ENCODE measurements at places on chromosomes 2 and 18. TPM values are rescaled to one million over a fixed set of nuclear protein-coding genes. Genes with fewer than 3 reads are reported as not detected.

Gene PLA2R1
- total RNA-seq = 0.09 TPM

Gene GPATCH11
- total RNA-seq = 11.4 TPM

Gene CNGA3
- total RNA-seq = 0.84 TPM

Gene KHK
- total RNA-seq = 10.0 TPM

Gene ZNF396
- 3.6 TPM for total RNA-seq

DNA sequence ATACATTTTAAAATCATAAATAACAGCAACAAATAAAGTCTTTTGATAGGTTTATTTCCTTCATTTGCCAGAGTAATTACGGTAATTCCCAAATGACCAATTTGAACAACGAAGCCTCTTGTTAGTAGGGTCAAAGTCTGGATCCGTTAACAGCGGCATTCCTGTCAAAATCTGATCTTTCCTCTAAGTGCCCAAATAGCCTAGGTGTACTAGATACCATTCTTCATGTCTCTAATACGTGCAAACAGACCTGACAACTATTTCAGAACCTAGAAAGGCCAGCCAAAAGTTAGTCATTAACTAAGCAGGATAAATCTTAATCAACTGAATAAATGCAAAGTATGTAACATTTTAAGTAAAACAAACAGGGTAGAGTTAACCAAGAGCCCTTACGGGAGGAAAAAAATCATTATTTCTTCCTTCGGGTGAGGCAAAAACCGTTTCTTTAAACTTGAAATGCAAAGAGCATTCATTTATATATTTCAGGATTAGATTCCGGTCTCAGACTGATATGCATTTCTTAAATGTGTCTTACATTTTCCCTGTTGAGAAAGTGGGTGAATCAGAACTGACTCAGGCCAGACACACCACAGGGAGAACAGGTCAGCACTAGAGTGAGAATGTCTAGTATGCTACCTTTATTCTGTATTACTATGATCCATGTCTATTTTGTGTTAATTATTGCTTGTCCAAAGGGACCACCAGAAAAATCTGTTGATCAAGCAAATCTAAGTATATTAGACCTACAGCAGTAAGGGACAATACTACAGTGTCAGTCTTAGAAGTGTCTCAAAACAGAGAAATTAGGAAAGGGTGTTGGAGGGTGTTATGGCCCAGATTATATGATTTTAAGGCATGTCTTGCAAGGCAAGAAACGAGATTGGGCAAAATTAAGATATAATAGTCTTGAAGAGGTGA lies 141.5 kb upstream of the NDUFV2 start:
- no peak for DNase-seq

- DNase-seq = no peak
These were observed 21.6 kb downstream of the ZEB2 start for GRCh38 chr2:144498277-144498676.

- DNase-seq = no peak
These were observed 15.1 kb downstream of the DYSF start for GRCh38 chr2:71468279-71469015.

DNA sequence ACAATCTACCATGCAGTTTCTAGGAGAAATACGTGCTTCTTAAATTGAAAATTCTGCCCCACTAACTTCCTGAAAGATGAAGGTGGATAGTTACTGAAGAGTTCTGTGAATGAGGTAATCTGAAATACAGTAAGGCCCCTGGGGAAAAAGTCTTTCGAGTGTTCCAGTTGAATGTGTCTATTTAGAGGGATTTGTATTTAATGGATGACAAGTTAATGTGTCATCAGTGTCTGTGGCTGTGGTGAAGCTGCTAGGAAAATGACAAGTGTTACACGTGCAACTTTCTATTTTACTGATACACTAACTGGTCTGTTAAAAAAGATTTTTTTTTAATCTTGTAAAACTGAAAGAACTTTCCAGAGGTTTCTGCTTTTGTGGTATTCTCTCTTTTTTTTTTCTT lies 384.6 kb downstream of the STK39 start:
- DNase-seq = no peak

- no peak for DNase-seq
These were observed 279.6 kb downstream of the SLC4A3 start for GRCh38 chr2:219907011-219907365.

- no peak for DNase-seq
These were observed 2.9 kb downstream of the MYL12A start for GRCh38 chr18:3250237-3251107.

DNA sequence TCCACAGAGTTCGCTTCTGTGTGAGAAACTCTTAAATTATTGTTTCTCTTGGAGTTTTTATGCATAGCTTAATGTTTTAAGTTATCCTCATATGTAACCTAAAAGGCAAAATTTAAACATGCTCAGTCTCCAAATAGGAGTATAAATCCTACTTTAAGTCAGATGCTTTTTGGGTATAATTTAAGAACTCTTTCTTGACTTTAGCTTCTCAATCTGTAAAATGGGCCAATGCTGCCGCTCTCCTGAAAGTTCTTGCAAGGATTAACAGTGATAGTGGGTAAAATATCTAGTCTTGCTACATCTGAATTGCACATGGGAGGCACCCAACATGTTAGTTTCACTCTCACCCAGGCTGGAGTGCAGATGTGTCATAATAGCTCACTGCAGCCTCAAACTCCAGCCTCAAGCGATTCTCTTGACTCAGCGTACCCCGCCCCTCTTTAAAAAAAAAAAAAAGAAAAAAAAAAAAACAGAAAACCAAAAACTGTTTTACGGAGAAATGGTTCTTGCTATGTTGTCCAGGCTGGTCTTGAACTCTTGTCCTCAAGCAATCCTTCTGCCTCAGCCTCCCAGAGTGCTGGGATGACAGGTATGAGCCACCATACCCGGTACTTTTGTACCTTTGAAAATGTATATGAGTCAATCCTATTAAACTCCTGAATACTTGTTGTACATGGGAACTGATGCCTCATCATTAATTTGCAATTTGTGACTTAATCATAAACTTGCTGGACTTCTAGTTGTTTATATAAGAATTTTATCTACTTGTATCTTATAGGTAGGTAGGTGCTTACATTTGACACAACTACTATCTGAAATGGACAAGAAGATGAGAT lies 1.8 kb downstream of the FBXO48 start:
- no peak for DNase-seq

GRCh38 chr2:240586919-240587800 lies 626 bp downstream of the CAPN10 start:
- no peak for DNase-seq

- no peak for DNase-seq
These were observed 91.3 kb downstream of the MEIS1 start for GRCh38 chr2:66526180-66526579.

DNA sequence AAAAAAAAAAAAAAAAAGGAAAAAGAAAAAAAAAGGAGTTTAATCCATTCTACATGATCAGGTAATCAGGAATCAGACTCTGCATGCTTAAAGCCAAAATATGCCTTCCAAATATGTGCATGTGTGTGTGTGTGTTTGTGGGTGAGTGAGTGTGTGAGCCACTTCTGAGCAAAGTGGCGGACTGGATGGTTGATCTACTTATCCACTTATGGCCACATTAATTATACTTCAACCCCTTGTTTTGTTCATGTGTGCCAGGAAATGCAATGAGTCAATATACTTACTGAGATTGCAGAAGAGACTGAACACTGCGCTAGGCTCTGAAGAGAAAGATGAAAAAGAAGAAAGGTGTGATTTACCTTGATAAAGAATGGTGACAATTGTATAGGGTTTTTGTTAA lies 586.5 kb upstream of the NXPH2 start:
- no peak for DNase-seq

DNA sequence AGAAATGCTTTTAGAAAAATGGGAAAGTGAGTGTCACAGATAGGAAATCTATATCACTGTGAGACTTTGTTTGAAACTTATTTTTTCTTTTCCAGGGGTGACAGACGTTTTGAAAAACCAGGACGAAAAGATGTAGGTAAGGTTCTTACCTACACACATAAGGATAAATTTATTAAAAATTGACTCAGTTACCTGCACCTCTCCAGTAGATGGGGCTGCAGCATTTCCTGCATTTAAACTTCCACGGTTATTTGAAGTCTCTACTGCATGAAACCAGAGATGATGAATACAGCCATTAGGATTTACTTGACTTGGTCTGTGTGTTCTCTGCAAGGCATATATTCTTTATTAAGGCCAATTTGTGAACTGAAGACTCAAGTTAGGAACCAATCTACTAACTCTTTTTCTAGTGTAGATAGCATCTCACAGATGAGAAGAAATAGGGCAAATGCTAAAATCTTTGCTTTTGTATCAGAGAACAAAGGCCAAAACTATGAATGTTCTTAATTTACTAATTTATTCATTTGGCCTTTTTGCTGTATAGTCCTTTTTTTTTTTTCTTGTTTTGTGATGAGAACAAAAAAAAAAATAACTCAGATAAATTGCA lies 15.0 kb downstream of the KCNJ13 start:
- no peak for DNase-seq

DNA sequence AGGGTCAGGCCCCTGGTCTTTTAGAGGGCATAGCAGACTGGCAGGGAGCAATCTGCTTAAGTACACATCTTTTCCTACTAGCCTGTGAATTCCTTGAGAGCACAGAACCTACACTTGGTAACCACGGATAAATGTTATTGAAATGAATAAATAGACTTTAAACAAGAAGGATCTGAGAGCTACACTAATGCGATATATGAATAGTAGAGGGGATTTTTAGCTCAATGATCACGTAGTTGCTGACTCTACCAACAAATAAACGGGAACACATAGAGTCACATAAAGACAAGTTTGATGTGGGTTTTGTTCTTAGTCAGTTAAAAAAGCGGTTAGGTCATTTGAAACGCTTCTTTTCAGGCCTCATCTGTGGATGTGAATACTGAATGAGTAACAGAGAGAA lies 290.3 kb upstream of the CCDC68 start:
- DNase-seq = no peak

All from neural crest cell (in vitro differentiated cells).